ENCODE measurements at places on chromosomes 2 and 18.

DNA sequence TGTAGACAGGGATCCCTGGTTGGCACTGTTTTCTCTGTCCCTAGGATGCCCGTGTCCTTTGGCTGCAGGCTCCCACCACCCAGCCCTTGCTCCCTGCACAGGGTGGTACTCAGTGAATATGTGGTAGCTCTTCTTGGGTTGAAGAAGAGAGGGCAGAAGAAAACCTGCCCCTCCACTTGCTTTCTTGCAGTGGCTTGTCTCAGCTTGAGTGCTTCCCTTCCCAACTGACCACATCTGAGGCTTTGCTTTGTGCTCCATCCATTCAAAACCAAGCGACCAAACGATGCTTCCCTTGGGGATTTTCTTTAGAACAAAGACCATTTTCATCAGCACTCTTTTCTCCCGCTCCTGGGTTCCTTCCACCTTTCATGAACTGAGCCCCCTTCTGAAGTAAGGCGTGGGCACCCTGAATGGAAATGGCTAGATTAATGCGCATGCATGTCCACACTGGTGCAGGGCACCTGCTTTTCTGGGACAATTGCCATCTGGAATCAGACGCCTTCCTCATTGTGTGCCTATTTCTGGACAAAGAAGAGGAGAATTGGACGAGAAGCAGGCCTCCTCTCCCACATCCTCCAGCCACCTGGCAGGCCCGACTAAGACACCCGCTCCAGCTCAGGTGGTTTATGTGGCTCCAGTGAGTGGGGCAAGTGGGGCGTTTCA, 59.1 kb downstream of the ARL4C start:
- DNase-seq = no peak

DNA sequence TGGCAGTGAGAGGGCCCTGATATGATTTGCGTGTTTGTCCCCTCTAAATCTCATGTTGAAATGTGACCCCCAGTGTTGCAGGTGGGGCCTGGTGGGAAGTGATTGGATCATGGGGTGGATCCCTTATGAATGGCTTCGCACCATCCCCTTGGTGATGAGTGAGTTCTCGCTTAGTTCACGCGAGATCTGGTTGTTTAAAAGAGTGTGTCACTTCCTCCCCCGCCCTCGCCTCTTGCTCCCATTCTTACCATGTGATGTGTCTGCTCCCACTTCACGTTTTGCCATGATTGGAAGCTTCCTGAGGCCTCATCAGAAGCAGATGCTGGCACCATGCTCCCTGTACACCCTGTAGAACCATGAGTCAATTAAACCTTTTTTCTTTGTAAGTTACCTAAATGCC, 319.9 kb upstream of the ID2 start:
- no peak for DNase-seq

- no peak for DNase-seq
These were observed 51.0 kb downstream of the PAX8 start for GRCh38 chr2:113227698-113228097.

- no peak for DNase-seq
These were observed 182.7 kb downstream of the UXS1 start for GRCh38 chr2:106011380-106011779.

DNA sequence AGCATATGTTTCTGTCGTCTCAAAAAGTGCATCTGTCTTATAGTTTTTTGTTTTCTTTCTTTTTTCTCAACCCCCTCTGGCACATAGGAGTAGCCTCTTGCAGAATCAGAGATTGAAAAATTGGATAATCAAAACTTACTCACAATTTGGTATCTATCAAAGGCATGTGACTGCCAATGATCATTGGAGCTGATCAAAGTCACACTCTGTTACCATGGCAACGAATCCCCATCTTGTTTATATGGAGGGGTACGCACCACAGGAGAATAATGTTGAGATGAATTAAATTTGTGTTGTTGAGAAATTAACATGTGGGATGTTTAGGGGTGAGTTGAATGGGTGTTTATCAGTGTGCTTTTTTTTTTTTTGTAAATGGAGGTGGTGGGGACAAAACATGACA, 458.3 kb upstream of the FANCL start:
- DNase-seq = no peak

- DNase-seq = no peak
These were observed 425.4 kb downstream of the TGIF1 start for GRCh38 chr18:3875376-3875775.

GRCh38 chr2:152028182-152028862, 70.5 kb downstream of the CACNB4 start:
- no peak for DNase-seq

GRCh38 chr2:71583876-71584275, 130.5 kb downstream of the DYSF start:
- no peak for DNase-seq

- no peak for DNase-seq
These were observed 62.5 kb downstream of the CENPO start for GRCh38 chr2:24855726-24856125.

DNA sequence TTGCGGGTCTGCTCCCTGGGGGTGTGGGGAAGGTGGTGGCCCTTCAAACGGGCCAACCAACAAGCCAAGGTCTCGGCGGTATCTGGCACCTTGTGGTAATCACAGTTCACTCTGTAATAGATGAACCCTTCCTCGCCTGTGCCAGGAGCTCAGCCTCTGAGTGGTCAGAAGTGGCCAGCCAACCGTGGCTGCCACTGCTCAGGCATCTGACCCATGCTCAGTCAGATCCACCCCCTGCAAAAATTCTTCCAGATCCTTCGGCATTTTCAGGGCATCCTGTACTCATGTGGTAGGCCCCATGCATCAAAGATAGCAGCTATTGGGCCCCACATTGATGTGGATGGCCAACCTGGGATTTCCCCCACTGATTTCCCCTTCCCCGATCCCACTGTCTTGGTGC, 39.6 kb upstream of the SERPINE2 start:
- no peak for DNase-seq

DNA sequence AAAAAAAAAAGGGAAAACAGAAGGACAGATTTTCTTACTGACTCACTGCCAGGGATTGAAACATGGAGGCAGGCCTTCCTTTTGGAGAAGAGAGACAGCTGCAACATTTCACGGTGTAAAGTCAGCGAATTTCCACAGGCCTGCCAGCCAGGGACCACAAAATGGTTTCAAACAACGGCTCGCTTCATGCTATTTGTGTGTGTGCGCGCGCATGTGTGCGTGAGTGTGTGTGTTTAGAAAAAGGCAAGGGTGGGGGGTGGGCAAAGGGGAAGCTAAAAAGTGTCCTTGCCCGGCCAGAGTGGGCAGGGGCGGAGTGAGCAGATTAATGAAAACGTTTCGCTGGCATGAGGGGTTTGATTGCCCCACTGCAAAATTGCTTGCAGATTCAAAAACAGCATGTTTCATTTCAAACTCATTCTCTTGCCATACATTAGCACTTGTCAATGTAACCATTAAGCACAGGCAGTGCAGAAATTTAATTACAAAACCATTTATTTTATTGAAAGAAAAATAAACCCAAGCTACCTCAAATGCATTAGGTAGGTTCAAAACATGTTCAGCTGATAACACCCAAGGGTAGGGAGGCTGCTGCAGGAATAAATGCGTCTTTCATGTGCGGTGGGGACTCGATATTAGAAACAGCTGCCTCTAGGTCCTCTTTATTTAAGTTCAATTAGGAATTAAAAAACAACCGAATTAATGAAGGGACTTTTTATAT, 182.1 kb upstream of the SIX2 start:
- no peak for DNase-seq

DNA sequence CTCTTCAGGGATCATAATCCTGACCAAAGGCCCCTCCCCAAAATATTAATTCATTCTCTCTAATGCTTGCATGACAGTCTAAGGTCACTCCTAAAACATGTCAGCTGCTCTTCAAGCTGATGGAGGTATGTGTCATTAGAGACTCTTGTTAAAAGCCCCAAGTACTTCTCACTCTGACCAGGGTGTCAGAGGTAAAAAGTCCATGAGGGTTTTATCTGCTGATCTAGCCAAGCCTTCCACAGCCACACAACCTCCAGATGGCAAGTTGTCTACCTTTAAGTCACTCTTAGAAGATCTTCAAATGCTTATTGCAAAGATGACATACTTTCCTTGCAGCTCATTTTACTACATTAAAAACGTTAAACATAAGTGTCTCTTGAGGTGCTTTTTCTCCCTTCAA, 83.6 kb upstream of the ETAA1 start:
- no peak for DNase-seq

- no peak for DNase-seq
These were observed 16.4 kb upstream of the HNMT start for GRCh38 chr2:137947728-137948336.

- no peak for DNase-seq
These were observed 42.9 kb upstream of the GRHL1 start for GRCh38 chr2:9908639-9909038.

- no peak for DNase-seq
These were observed 472.0 kb upstream of the ETAA1 start for GRCh38 chr2:66925128-66925527.

- DNase-seq = no peak
These were observed 75.1 kb downstream of the CTAGE1 start for GRCh38 chr18:22342625-22343024.

- DNase-seq = no peak
These were observed 1295.7 kb downstream of the DPP10 start for GRCh38 chr2:115738111-115738510.

- DNase-seq = no peak
These were observed 20.1 kb downstream of the RPL31 start for GRCh38 chr2:101022221-101022620.

- DNase-seq = no peak
These were observed 221.0 kb upstream of the MMADHC start for GRCh38 chr2:149808556-149808955.

DNA sequence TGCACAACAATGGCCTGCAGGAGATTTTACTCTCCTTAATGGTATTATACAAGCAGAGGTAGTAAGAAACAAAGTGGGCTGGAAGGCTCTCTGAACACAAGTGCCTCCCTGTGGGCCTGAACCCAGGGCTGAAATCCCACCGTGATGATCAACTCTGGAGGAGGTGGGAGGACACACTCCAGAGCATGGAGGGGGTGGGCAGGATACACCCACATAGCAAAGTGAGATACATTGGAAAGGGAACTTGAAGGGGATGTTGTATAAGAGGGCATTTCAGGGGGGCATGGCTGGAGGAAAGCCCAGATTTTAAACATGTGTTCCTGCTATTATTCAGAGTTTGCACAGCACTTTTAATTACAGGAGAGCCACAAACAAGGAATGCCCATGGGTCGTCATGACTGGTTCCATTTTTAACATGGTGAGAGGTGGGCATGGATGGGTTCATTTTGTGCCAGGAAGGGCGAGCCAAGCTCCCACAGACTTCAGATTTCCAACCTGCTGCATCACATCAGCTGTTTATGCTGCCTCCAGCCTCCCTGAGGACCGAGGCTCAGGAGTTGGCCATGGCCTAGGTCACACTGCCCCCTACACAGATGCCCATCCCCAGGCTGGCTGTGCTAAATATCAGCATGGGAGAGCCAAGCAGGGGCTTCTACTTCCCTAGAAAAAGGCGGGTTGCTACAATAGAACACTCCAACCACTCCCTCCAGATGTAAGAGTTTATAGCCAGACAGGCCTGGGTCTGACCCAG, 416.2 kb upstream of the ID2 start:
- DNase-seq = no peak

GRCh38 chr2:48066000-48066399, 159.7 kb upstream of the FBXO11 start:
- DNase-seq = no peak

- DNase-seq = no peak
These were observed 91.3 kb upstream of the ZFP36L2 start for GRCh38 chr2:43317680-43318079.

- no peak for DNase-seq
These were observed 45.4 kb upstream of the MYL1 start for GRCh38 chr2:210360412-210360811.

DNA sequence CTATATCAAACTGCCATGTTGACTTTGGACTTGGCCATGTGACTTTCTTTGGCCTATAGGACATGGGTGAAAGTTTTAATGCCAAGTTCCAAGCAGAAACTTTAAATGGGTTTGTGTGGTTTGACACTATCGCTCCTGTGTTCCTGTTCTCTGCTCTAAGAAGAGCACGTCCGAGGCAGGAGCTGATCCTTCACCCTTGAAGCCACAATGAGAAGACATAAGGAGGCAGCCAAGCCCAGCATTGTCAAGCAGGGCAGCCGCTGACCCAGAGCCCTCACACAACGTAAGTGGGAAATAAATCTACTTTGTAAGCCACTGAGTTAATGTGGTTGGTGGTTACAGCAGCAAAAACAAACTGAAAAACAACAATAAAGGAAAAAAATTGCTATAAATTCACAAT, 422.4 kb downstream of the PID1 start:
- DNase-seq = no peak

- DNase-seq = peak; percentile 79
These were observed 972 bp upstream of the RASGRP3 start for GRCh38 chr2:33475224-33476130.

DNA sequence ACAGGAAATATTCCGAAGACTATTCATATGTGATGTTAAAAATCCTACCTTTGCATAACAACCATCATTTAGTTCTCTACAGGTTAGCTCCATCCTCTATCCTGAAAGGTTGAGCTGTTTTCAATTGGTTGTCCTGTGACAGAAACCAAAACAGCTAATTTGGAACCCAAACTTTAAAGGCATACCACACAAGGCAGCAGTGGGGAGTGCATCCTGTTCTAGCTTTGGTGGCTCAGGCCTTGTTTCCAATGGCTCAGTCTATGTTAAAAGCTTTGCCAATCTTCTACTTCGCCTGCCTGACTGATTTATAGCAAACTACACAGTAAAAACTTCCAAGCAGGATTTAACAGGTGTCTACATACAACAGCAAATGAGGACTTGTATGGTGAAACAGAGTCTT, 3.2 kb downstream of the CD226 start:
- DNase-seq = no peak

DNA sequence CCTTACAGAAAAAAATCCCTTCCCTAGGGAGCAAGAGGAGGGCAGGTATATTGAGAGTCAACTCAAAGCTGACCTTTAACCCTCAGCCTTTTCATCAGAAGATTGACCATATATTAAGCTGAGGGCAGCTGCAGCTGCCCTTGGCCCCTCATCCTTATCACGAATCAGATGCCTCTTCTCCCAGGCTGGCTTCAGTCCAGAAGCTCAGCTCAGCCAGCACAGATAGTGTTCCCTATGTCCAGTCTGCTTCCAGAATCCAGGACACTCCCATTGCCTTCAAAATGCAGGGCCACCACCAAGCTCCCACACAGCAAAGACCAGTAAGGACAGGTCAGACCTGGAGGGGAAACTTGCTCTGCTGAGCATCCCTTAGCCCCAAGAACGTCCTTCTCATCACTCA, 146.1 kb downstream of the BCL11A start:
- no peak for DNase-seq

DNA sequence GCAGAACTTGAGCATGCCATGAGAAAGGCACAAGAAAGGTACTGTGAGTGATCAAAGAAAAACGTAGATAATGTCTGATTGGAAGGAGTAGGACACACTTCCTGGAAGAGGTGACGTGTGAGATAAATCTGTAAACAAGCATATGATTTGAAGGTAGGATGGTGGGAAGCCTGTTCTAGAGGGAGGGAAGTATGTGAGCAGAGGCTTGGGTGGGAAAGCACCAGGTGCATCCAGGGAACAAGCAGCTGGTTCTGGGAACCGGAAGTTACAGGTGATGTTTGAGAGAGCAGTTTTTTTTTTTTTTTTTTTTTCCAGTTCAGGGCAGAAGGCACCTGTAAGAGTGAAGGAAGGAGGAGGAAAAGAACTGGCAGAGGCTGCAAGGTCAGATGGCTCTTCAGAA, 116.6 kb upstream of the EFEMP1 start:
- DNase-seq = no peak

Measured in activated CD8-positive, alpha-beta memory T cell treated with anti-CD3 and anti-CD28 coated beads, Interleukin-2, amount 50 U/mL, for 48 hours (primary cell).